ENCODE measurements at places on chromosomes 5 and 9.

DNA sequence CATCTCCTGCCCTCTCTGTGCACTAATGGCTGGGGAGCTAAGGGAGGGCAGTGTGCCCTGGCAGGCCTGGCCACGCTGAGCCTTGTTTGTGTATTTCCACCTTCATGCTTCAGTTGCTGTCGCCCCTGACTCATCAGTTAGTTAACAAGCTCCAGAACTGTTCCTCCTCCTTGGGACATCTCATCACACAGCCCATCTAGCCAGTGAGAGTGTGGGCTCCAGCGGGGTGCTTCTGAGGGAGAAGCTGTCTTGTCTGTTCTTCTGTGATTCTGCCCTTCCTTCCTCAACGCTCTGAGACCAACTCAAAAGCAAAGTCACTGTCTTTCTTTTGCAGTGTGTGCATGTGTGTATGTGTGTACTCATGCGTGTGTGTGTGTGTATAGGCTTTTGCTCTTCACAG is 58.3 kb upstream of the CPEB4 start:
- DNase-seq: no peak

DNA sequence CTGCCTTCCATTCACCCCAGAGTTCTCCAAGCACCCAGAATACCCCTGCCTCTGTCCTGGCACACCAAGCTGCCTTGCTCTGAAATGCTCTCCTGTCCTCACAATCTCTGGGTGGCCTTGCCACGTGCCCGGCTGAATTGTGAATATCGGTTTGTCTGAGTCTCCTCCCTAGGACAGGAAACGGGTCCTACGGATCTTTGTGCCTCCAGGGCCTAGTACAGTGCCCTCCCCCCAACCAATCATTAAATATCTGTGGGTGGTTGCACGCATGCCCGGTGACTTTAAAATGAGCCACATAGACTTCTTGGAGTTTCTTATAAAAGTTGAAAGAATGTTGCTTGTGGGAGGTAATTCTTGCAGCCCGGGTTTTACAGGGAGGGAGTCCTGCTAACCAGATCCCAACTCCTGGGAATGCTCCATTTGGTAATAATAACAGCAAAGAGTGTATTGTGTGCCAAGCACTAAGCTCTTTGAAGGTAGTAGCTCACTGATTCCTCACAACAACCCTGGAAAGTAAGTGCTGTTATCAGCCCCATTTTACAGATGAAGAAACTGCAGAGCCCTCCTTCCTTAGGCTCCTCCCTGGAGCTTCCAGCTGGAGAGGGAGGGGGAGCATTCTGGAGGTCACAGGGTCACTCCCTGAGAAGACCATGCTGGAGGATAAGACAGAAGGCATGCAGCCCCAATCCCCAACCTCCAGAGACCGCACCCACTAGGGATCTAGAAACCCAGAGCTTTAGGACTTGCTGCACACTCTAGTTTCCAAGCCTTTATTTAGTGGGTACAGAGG is 23.4 kb downstream of the URM1 start:
- DNase-seq: no peak

- no peak for DNase-seq
These were observed 238.4 kb downstream of the ARRDC3 start for GRCh38 chr5:91144491-91145332.

- no peak for DNase-seq
These were observed 201.6 kb downstream of the SEMA6A start for GRCh38 chr5:116372931-116373597.

DNA sequence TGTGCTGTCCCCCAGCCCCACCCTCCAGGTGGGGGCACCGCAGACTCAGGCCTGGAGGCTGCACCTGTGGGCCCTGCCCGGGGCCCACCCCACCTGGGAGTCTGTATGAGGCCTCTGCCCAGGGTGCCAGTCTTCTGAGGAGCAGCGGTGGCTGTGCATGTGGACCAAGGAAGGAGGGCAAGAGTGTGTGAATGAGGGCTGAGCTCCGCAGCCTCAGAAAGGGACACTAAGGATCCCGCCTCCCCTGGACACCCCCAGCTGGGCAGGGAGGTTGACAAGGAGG is 19.1 kb downstream of the FGD3 start:
- no peak for DNase-seq

DNA sequence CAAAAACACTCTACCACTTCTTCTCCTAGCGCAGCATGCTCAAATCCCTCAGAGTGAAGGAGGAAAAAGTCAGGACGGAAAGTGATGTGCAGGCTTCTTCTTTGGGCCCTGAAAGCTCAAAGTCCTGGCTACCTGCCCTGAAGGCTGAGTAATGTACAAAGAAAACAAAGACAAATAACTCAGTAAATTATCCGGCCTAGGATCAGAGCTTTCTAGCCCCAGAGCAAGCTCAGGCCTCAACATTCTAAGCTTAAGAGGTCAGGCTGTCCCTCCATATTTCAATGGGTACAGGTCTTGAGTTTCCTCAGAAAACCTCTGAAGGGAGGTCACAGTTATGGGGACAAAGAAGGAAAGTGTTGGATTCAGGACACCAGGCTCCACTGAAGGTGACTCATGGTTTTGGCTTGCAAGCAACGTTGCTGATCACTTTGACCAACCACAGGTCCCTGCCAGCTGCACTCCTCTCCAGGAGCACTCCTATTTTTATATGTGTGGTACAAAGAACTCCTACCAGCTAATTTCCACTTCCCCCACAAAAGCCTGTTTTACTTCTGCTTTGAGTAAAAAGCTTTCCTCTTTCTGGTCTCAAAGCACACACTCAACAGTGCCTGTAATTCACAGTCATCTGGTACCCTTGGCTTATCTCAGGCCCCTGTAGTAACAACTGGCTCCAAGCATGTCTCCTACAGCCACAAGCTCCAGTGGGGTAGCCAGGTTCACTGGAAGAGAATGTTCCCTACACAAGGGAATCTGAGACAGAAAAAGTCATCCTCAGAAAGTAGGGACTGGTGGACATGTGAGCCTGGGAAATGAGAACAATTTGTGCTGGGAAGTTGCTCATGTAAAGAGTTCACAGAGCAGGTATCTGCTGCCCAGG is 115.7 kb downstream of the UGCG start:
- DNase-seq: no peak

- DNase-seq: no peak
These were observed 164.7 kb downstream of the ADAMTSL1 start for GRCh38 chr9:18638371-18639249.

DNA sequence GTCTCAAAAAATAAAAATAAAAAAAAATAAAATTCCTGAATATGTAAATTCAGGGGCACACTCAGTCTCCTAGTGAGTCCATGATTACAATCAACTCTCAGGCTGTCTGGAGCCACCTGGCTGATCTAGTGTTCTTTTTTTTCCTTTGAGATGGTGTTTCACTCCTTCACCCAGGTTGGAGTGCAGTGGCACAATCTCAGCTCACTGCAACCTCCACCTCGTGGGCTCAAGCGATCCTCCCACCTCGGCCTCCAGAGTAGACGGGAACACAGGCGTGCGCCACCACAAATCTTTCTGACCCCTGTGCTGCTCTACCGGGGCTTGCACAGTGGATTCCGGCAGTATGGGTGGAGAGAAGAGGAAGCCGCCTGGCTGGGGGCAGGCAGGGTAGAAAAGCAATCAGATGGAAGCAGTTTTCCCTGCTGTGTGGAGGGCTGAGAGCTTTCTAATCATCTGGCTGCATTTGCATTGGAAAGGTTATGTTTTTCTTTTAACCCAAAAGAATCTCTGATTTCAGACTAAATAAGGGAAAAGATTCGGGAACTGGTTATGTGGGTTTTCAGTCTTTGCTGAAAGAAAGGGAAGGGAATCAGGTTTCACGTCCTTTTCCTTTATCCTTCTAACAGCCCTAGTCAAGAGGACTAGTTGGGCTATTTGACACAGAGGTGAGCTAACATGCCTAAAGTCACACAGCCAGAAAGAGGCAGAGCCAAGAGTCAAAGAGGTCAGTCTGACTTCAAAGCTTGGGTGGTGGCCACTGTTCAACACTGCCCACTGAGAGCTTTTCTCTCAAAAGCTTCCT is 26.3 kb upstream of the CORO2A start:
- no peak for DNase-seq

- DNase-seq: no peak
These were observed 39.6 kb upstream of the TIFAB start for GRCh38 chr5:135491552-135492318.

GRCh38 chr5:81879936-81880335 is 91.9 kb upstream of the ATG10 start:
- no peak for DNase-seq

DNA sequence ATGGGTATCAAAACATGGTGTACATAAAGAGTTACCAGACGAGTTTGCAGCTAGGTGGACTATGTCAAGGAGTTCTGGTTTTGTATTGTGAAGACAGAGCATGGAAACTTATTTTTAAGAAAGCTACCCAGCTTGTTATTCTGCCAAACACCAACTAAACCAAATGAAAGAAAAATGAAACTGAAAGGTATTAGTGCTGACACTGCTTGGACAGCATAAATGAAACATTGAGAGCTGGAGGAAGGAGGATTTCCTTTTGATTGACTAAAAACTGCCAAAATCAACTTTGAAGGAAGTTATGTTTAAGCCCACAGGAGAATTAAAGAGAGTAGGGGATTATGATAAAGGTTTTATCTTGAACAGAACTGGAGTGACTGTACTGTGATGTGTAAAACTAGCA is 766.2 kb downstream of the PTPRD start:
- no peak for DNase-seq

DNA sequence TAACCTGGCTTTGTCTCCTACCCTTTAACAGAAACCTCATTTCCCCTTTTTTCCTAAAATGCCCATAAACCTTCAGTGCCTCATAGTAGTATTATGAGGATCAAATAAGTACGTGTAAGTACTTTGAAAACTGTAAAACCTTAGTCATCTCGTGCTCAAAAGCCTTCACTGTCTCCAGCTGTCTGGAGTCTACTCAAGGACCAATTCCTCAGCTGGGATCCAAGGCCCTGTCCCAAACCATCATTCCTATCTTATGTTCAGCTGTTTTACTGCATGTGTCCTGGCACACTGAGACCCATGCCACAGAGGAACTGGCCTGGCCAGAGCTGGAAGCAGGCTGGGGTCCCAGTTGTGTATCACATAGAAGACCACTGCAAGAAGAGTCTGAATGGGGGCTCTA is 15.9 kb downstream of the ADAMTSL1 start:
- DNase-seq: no peak

GRCh38 chr5:59460368-59461153 is 433.0 kb downstream of the PDE4D start:
- DNase-seq: no peak

- no peak for DNase-seq
These were observed 47.0 kb downstream of the KCNV2 start for GRCh38 chr9:2764353-2764752.

DNA sequence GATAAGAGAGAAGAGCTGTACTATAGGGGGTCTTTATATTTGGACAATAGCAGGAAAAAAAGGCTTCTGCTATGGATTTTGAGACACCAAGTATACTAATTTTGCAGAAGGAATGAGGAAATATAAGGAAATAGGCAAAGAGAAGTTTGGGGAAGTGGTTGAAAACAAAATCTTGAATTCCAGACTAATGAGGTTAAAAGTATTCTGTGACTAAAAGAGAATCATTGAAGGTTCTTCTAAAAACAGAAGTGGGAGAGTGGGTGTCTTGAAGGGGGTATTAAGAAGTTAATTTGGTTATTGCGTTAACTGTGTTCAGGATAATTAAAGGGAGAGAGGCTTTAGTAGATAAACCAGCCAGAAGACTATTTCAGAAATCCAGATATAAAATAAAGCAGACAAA is 148.7 kb downstream of the RFK start:
- no peak for DNase-seq

DNA sequence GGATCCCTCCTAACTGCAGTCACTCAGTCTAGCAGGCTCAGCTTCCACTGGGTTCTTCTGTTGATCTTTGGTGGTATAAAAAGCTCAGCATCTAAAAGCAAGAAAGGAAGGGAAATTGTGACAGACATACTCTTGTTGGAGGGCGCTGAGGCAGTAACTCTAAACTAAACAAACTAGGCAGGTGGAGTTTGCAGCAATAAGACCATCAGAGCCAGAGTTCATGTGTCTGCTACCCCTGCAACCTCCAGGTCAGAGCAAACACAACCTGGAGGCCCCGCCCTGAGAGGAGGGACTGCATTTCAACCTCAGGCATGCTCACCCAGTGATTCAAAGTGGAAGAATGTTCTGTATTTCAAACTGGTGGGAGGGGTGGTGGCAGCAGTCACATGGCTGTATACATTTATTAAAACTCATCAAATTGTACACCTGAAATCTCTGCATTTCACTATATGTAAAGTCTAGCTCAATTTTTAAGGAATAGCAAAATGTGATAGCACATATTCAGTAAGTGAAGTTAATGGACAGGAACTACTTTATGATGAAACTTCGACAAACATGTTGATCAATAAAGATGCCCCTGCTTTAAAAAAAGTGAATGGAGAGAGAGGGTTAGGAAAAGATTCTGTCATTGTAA is 7.1 kb downstream of the ACTL7A start:
- no peak for DNase-seq

- DNase-seq: no peak
These were observed 356.6 kb upstream of the C9orf72 start for GRCh38 chr9:27929841-27930240.

- no peak for DNase-seq
These were observed 4.2 kb downstream of the DHX29 start for GRCh38 chr5:55303238-55303690.

DNA sequence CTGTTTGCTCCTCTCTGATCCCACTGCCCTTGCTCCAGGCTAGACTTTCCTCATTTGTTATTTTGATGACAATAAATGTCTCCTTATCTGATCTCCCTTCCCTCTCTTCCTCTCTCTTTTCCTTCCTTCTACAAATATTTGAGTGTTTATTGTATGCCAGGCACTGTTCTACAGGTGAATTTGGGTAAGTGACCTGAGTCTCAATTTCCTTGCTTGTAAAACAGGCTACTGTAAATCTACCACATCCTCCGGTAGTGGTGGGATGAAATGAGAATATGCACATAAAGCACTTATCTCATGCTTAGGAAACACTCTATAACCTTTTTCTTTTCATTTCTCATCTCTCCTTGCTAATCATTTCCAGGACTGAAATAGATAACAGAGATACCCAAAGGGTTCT is 86.4 kb downstream of the HMHB1 start:
- no peak for DNase-seq

DNA sequence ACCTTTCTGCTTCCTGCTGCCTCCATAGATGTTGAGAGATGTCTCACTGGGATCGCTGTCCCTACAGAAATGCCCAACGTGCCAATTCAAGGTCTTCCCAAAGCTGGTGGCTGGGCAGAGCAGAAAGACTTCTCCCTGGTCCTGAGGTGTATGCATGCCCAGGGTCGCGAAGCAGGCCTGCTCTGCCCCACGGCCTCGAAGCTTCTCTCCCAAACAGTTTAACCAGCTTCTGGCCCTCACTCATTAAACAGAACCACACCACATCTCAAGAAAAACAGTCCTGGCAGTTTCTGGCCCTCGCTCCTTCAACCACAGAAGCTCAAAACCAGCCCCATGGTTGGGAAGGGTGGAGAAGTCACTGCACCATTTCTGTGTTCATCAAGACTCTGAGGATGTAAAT is 14.7 kb upstream of the SMIM32 start:
- DNase-seq: no peak

DNA sequence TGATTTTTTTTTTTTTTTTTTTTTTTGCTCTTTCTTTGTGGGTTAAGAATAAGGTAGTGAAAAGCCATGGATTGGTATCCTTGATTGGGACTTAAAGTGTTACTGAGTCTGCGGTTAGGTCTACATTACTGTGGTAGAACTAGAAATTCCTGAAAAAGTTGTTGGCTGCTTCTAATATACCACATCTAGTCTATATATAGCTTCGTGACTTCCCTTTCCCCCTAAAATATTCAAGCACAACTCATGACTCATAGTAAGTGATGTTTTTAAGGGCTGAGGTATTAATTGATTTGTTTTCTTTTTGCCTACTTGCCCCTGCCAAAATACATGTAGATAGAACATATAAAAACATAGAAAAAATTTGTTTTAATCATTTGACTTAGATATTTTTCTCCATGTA is 247.6 kb downstream of the TMEM232 start:
- no peak for DNase-seq
